Retina (tissue), 1 donor: ENCODE measurements at places on chromosomes 6 and 20.
A peak's percentile ranks its signal among the peaks of the same experiment; 100 is the strongest.

DNA sequence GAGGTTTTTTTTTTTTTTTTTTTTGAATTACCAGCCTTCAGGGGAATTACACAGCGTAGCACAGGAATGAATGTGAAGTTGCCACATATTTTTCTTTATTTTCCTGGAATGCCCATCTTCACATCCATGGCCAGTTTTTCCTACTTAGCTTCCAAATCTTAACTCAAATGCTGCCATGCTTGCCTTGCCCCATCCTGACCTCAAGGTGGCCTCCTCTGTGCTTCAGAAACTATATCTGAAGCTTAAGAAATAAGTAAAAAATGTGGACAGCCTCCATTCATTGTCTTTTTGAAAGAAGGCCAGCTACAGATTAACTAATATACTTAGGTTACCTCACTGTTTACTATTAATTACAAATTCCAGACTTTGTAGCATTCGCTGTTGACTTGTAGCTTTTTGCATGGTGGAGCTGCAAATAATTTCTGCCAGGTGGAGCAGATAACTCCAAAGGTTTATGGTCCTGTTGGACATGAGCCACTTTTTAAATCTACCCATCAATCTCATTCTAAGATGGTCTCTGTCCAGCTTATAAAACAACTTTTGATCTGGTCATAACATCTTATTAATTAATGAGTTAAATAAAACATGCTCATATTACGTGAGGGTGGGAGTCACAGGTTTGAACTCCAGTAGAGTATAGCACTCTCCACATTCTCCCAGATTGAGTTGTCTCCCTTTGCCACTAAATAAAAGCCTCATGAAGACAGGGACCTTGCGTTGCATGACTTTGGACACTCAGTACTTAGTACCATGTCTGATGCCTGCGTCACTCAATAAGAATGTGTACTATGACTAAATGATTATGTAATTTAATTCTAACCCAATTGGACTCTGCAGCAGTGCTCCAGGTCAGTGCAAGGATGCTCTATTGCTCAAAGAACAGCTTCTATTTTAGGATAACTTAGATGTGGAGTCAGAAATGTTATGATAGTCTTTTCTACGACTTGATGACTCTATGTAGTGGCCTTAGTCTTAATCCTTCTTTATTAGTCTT, 678.6 kb upstream of the CITED2 start:
- DNase-seq = no peak

GRCh38 chr6:131966443-131966842, 15.3 kb upstream of the CCN2 start:
- DNase-seq = no peak

- DNase-seq = no peak
Measured at GRCh38 chr6:53567701-53568100, 22.8 kb upstream of the GCLC start.

GRCh38 chr6:100664274-100665040, 199.7 kb upstream of the SIM1 start:
- DNase-seq = no peak

DNA sequence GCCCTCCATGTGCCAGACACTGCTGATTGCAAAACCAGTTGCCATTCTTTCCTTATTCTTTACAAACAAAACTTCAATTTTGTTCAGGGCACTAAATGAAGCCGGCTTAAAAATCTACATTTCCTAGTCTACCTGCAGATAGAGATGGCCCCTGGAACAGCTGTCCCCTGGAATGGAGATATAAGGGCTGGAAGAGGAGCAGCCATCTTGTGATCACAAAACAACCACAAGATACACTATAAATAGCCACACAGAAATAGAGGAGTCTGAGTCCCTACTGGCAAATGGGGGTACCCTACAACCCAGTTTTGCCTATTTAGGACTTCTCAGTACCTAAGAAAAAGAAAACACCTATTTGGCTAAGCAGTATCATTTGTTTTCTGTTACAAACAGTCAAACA, 115.9 kb upstream of the BEND6 start:
- DNase-seq = no peak

- DNase-seq = no peak
Measured at GRCh38 chr20:46273717-46274116, 34.6 kb downstream of the CDH22 start.

- DNase-seq = peak; percentile 94
Measured at GRCh38 chr6:68634726-68635411, at the start of gene ADGRB3. ADGRB3 (plus strand) TSS chr6:68635282; CDS start chr6:68638676, 3,394 bp downstream.

DNA sequence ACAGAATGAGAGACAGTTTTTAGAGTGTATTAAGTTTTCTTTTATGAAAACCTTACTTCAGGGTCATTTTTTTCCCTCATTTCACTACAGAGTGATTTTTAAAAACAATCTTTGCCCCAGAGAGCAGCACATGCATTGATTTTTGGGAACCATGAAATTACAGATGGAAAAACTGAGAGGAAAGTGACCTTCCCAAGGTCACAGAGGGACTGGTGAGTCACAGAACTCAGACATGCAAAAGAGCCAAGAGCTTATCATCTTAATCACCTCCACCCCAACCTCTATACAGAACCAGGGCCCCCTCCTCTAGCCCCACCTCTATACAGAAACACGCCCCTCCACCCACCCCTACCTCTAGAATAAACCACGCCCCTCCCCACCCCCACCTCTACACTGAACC, 10.7 kb downstream of the PXMP4 start:
- DNase-seq = no peak

DNA sequence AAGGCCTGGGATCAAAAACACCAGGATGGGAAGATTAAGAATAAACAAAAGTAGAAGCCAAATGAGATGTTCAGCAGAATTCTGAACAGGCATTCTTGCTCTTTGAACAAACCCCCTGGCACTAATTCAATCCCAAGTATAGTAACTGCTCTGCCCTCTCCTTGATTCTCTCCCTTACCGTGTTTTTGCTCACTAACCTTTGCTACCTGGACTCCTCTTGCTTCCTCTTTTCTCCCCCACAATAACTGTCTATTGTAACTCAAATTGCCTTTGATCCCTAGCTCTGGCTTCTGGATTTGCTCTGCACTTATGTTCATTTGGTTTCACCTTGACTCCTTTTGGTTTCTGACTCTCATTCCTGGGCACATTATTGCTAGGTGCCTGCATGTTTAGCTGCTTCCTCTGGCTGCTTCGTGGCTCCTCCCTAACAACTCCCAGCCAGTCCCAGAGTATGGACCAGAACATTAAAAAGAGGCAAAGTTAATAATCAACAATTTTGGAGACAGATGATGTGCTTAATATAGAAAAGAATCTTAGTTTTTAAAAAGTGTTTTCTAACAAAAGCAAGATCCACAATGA, 65.4 kb upstream of the PHIP start:
- no peak for DNase-seq

- DNase-seq = no peak
Measured at GRCh38 chr20:57977141-57977540, 251.3 kb downstream of the ANKRD60 start.

- no peak for DNase-seq
Measured at GRCh38 chr20:51310216-51310615, 232.3 kb downstream of the NFATC2 start.

GRCh38 chr6:166019214-166019613, 148.4 kb downstream of the TBXT start:
- no peak for DNase-seq

DNA sequence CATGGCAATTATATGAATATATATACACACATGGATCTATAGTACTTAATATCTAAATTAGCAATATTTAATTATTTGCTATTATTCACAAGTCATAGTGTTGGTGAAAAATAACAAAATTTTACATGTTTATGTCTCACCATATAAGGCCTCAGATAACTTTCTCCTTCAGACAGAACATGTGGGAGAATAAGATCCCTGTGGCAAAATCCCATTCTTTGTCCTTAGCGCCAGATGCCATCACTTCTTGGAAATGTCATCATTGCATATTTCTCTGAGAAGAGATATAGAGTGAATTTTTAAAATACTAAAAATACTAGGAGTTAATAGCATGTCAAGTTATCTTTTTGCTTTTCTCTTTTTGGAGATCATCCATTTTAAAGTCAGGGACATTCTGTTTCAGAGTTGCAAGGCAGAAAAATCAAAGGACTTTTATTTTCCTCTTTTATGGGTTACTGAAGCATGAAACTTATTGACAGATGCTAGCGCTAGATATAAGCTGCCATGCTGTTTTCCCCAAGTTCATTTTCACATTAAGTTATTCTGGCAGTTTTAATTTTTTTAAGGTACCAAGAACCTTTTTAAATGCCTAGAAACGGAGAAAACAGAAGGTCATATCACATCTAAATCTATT, 30.4 kb upstream of the STXBP5 start:
- peak; percentile 22 for DNase-seq

DNA sequence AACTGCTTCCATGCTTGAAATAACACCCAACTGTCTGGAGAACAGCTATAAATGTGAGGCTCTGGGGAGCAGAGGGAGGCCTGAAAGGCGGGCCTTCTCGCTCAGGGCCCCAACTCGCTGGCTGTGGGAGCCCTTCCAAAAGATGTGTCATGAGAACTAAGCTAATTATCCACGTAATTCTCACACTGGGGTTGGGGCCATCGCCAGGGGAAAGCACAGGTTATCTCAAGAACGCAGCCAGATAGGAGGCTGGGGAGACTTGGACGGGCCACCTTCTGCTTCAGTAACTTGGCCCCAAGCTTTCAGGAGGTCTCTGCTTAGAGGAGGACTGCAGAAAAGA, 1.6 kb downstream of the PXDC1 start:
- no peak for DNase-seq

GRCh38 chr20:31879143-31879987, 8.9 kb downstream of the TTLL9 start:
- peak; percentile 94 for DNase-seq

GRCh38 chr6:122780114-122780513, 598 bp downstream of the FABP7 start:
- DNase-seq = no peak

DNA sequence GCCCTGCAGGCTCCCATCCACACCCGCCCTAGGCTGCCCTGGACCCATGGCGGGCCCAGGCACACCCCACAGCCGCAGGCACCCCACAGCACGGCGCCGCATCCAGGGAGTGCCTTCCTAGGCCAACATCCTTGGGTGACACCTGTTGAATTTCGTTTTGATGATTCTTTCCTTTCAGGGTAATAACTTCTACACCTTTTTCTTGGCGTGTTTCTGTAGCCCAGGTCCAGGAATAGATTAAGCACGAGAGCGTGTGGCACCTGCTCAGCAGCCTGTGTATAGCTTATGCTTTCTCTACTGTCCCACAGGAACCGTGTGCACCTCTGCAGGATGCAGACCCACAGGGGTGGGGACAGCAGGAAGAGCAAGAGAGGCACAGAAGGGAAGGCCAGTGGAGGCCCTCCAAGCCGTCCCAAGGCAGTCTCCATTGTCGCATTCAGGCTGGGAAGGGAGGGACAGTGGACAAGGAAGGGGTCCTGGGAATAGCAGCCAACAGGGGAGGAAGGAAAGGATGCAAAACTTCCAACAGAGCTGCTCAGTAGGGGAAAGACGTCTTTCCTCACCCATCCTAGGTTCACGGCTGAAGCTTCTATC, 118.1 kb upstream of the AFDN start:
- no peak for DNase-seq

- DNase-seq = no peak
Measured at GRCh38 chr6:134634466-134634865, 315.4 kb downstream of the ALDH8A1 start.

GRCh38 chr6:16705081-16705993, 55.9 kb downstream of the ATXN1 start:
- DNase-seq = no peak

DNA sequence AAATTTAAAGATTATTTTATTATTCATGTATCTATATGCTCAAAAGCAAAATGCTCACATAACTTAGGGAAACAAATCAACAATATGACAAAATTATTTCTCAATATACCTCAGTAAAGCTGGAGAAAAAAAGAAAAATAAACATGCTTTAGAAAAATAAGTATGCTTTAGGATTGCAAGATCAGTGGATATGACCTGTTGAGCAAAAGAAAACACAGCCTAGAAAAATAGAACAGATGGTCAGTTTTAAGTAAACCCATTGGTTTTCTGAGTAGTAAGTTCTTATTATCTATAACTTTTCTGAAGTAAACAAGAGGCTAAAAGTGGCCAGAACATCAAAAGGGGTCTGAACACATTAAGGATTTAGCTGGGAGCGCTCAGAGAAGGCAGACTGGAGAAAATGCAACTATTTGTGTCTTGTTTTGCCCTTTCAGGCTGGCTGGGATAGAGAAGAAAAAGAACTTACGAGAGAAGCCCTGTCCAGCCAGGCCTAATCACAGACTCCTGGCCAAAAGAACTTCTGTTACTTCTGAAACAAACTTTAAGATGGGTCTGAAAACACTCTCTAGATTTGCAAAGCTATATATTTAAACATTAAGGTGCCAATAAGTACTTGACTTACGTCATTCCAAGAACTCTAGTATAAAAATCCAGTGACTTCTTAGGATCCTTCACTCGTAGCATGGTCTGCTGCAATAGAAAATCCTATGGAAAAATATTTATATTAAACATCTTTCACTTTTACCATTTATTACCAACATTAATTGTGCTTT, 16.5 kb downstream of the GLO1 start:
- no peak for DNase-seq

- DNase-seq = no peak
Measured at GRCh38 chr20:54433636-54434035, 41.8 kb upstream of the DOK5 start.

DNA sequence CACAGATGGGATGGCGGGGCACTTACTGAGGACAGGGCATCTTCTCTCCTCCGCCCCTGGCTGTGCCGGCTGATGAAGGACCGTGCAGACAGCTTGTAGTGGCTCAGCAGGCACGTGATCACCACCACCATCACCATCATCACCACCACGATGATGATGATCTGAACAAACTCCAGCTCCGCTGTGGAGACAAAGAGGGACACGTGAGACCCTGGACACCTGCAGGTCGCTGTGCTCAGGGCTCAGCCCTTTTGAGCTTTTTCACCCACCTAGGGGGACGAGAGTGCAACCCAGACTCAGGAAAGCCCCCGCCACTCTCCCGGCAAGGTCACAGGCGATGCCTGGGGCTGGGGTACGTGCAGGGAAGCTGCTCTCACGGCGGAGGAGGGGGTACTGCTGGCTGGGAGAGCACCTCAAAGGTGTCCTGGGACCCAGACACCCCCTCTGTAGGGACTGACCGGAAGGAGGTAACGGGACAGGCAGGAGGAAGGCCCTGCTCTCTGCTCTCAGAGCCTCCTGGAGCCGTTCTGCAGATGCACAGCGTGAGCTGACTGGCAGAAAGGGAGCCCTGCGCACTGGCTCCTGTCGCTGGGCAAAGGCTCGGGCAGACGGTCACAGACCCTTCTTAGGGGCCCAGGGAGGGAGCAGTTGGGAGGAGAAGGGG, 39.4 kb upstream of the ZBP1 start:
- peak; percentile 34 for DNase-seq

DNA sequence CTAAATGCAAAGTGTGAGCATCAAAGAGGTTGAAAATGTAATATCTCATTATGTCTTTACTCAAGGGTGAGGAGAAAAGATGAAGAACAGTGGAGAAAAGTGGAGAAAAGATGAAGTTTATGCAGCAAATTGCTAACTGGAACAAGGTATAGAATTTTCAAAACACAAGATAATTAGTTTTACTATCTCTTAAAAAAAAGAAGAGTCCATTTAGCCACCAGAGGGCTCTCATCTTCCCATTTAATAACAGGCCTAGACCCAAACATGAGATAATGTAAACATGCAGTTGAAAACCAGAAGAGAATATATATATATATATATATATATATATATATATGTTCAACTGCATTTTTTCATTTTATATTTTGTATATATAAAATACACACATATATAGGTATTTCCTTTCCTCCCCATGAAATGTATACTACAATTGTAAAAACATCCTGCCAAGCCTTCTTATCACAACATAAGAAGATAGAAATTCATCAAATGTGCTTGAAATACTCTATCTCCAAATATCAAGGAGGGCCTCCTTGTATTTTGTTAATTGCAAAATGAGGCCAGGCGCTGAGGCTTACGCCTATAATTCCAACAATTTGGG, 78.4 kb downstream of the ADTRP start:
- DNase-seq = no peak
